Activated CD4-positive, alpha-beta memory T cell treated with anti-CD3 and anti-CD28 coated beads for 36 hours (primary cell): ENCODE measurements at places on chromosomes 16 and 17. TPM values are rescaled to one million over a fixed set of nuclear protein-coding genes. Genes with fewer than 3 reads are reported as not detected.

DNA sequence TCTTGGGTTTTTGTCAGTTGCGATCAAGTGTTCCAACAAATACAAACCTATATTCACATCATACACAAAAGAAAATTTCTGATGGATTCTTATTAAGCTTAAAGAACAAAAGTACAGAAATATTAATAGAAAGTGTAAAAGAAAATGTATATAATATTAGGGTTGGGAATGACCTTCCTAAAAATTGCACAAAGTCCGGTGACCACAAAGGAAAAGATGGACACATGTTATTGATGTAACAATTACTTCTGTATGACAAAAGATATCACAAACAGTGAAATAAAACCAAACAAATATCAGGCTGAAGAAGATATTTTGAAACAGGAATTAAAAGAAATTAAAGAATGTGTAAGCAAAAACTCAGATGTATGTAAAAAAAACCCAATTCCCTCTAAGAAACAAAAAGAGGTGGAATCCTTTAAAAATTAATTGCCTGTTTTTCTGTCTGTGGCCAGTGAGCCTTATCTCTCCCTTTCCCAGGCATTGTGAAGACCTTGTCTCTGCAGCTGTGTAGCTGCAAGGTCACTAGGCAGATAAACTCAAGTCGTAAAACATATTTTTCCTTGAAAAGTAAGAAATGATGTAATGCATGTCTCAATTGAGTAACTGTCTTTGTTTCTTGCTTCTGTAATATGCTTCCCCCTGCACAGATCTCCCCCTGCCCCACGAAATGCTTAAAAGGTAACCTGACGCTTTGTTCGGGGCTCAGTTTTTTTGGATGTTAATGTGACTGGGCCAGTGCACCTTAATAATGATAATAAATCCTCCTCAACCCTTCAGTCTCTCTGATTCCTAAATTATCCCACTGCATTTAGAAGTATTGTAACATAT is 2.8 kb downstream of the ST6GALNAC1 start:
- H3K4me3 ChIP-seq: no peak overlapping the region
- no peak for DNase-seq
- H3K27me3 ChIP-seq: no peaks in the 10 kb centered on the region
- no peaks in the 10 kb centered on the region for H3K36me3 ChIP-seq

KIF18B gene
- 42.9 TPM for total RNA-seq

BCAR1 gene
- total RNA-seq: 1.1 TPM

GRCh38 chr16:4272114-4272956 is 488 bp downstream of the TFAP4 start:
- peak overlapping the region; percentile 79 for H3K27ac ChIP-seq
- peaks cover 3% of the 10 kb centered on the region for H3K36me3 ChIP-seq
- peaks cover 14% of the 10 kb centered on the region for H3K4me1 ChIP-seq

SLFN13 gene
- 48.7 TPM for total RNA-seq

DNA sequence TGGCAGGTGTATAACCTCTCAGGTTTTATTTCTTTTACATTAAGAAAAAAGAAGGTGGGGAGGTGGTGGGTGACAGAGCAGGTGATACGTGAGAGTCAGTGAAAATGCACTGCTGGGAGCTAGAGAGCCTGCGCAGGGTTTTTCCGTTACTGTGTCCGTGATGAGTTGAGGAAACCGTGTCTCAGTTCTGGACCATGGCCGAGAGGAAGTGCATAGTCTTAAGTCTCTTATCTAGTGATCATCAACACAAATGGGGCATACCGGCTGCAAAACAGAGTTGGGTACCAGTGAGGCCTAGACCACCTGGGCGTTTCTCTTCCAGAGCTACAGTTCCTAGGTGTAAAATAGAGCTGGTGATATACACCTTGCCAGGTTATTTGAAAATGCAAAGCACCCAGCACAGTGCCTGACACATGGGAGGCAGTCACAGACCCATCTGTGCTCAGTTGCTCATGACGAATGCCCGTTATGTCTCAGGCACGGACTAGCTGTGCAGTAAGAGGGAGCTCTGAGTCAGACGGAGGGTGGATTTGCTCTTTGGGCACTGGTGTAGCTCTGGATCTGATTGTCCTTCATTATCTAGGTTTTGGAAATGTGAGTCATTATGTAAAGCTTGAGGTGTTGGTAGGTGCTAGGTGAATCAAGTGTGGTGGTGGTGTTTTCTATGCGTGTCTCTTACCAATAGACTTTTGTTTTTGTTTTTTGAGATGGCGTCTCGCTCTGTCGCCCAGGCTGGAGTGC is 60.9 kb downstream of the RPTOR start:
- peaks cover 60% of the 10 kb centered on the region for H3K4me1 ChIP-seq
- H3K36me3 ChIP-seq: peaks cover 4% of the 10 kb centered on the region
- DNase-seq: peak; percentile 88
- no peaks in the 10 kb centered on the region for H3K27me3 ChIP-seq

DNA sequence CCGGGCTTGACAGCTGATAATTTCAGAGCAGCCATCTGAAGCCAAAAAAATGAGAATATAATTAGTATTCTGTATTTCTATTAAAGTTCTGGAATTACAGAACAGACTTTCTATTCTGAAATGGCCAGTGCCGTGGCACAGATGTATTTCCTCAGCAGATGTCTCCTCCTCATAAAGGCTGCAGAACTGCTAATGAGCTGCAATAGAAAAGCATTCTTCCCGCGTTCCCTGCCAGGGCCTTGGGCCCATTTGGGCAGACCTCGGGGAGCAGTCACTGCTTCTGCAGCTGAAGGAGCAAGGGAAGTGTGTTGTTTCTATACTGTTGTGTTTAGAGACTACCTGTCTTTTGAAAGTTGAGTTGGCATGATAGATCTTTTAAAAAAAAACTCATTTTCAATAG is 152.6 kb upstream of the CACNG5 start:
- H3K27ac ChIP-seq: no peak overlapping the region
- peaks cover 20% of the 10 kb centered on the region for H3K4me1 ChIP-seq
- H3K27me3 ChIP-seq: no peaks in the 10 kb centered on the region
- H3K36me3 ChIP-seq: peaks cover 23% of the 10 kb centered on the region
- no peak for DNase-seq

GRCh38 chr17:20228410-20228809 is 219.3 kb downstream of the SPECC1 start:
- DNase-seq: no peak
- no peaks in the 10 kb centered on the region for H3K27me3 ChIP-seq
- H3K4me3 ChIP-seq: no peak overlapping the region
- peaks cover 23% of the 10 kb centered on the region for H3K4me1 ChIP-seq
- peaks cover 2% of the 10 kb centered on the region for H3K36me3 ChIP-seq

DNA sequence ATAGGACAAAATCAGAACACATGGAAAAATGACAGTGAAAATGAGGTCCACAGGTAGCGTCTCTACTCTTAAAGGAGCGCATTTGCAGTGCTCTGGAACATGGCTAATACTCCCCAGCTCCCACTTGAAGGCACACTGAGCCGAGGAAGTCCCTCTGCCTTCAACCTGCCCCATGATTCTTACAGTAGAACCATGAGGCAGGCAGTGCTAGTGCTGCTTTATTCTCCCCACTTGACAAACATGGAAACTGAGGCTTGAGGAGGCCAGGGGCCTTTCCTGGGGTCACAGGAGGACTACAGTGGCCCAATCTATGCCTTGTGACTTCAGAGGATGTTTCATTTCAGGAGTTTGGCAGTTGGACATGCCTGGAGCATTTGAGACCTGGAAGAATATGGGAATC is 244.1 kb upstream of the MAF start:
- H3K27me3 ChIP-seq: peaks cover 7% of the 10 kb centered on the region
- DNase-seq: no peak
- H3K4me1 ChIP-seq: peaks cover 38% of the 10 kb centered on the region
- H3K27ac ChIP-seq: peak overlapping the region; percentile 69
- H3K36me3 ChIP-seq: no peaks in the 10 kb centered on the region

PRPF8 gene
- 378 TPM for total RNA-seq

DNA sequence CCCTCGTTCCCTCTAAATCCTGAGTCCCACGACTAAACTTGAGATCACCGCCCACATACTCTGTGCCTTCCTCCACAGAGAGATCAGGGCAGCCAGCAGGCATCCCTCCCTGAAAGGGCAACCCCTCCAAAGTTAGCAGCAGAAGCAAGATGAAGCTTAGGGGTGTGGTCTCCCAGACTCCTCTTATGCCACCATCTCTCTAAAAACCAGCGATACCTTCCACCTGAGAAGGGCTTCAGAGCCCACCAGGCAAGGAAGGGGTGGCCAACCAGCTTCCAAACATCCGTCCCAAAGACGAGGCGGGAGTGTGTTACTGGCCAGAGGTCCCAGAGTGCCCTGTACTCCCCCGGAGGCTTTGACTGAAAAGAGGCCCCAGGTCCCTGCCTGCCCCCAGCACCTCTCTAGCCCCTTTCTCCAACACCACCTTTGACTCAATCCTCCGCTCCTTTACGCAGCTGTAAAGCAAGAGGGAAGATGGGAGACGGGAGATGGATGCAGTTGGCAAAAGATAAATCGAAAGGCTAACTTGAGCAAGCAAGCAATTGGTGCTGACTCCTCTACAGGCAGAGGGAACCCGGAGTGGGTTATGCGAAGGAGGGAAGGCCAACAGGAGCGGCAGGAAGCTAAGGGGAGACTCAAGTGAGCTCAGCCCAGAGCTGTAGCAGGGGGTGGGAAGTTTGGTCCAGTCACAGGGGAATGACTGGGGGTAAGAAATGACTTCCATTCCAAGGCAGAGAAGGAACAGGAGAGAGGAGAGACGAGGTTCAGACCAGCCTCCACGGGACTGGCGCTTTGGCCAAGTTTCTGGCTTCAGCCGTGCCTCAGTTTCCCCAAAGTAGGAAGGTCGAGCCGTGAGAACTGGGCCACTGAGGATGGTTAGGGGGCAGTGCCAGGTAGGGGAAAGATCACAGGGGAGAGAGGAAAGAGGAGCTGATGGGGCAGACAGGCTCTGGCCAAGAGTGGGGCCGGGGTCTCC is 1.0 kb downstream of the ST3GAL2 start:
- peak; percentile 44 for DNase-seq
- no peaks in the 10 kb centered on the region for H3K27me3 ChIP-seq
- peaks cover 3% of the 10 kb centered on the region for H3K36me3 ChIP-seq
- peak overlapping the region; percentile 76 for H3K27ac ChIP-seq
- peaks cover 42% of the 10 kb centered on the region for H3K4me1 ChIP-seq

HP gene
- not detected for total RNA-seq

UTS2R gene
- total RNA-seq: not detected

GPR139 gene
- total RNA-seq: not detected

TUBG2 gene
- total RNA-seq: 10.1 TPM

- no peak overlapping the region for H3K4me3 ChIP-seq
- no peaks in the 10 kb centered on the region for H3K4me1 ChIP-seq
- no peaks in the 10 kb centered on the region for H3K36me3 ChIP-seq
- DNase-seq: no peak
- no peaks in the 10 kb centered on the region for H3K27me3 ChIP-seq
Observed at GRCh38 chr17:71679832-71680231, 441.0 kb upstream of the SOX9 start.
